Right hindlimb (tissue), 1 donor: ENCODE measurements at places on chromosomes 2 and 18.

- DNase-seq = no peak
These were observed 8.6 kb upstream of the AGPS start for GRCh38 chr2:177383935-177384334.

DNA sequence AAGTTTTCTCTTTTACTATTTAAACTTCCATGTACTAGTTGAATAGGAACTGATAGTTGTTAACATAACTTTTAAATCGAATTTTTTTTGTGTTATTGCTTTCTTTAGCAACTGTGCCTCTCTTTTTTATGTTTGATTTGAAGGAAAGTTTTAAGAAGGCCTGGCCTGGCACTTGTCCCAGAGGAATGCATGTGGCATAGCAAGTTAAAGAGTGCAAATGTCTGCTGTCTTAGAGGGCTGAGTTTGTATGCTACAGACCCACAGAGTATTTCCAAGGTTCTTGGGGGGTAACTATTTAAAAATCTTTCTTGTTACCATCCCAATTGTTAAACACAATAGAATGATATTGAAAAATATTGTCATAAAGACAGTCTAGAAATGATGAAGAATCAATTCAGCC lies 47.0 kb downstream of the MTCL1 start:
- no peak for DNase-seq

- no peak for DNase-seq
These were observed 1179.0 kb upstream of the ACVR2A start for GRCh38 chr2:146665800-146666199.

- DNase-seq = no peak
These were observed 118.0 kb downstream of the KCNE4 start for GRCh38 chr2:223169830-223170605.

DNA sequence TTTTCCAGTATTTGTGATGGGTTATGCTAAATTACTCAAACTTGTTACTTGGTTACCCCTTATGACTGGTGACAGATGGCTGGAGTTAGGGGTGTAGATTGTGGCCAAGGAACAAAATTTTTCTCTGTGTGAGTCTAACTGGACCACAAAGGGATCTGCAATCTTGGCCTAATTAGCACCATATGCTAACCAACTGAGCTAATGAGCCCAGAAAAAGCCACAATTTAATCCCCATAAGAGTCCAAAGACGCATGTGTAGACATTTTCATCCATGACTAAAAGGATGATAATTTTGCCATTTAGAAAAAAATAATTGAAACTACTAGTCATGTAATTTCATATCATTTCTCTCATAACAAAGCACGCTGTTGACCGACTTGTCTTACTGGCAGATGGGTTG lies 151.2 kb downstream of the ABCA12 start:
- no peak for DNase-seq

DNA sequence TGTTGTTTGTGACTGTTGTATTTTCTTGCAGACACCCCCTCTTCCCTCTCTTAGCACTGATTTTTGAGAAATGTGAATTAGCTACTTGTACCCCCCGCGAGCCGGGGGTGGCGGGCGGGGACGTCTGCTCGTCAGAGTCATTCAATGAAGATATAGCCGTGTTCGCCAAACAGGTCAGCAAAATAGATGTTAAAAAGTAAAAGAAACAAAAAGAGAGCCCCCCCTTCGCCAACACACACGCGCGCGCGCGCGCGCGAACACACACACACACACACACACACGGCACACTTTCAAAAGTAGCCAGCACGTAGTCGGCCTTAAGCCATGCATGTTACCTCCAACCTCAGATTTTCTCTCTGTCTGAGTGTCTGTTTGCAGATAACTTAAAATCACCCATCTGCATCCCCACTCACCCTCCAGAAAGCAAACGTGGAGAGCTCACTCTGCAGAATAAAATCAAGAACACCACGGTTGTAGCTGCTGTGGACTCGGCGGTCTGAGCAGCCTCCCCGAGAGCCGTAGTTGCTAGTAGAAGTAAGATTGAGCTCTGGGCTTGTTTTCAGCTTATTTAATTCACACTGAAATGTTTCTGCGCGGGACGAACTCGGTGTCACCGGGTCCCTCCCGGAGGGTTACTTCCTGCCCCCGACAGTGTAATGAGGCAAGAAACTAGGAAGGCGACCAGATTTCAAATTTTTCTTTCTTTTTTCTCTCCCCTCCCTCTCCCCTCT lies 5.1 kb downstream of the MEIS1 start:
- DNase-seq = peak; percentile 58

- no peak for DNase-seq
These were observed 3.6 kb downstream of the HOXD12 start for GRCh38 chr2:176103194-176103593.

- DNase-seq = peak; percentile 57
These were observed 119.3 kb upstream of the TWIST2 start for GRCh38 chr2:238728330-238729260.

DNA sequence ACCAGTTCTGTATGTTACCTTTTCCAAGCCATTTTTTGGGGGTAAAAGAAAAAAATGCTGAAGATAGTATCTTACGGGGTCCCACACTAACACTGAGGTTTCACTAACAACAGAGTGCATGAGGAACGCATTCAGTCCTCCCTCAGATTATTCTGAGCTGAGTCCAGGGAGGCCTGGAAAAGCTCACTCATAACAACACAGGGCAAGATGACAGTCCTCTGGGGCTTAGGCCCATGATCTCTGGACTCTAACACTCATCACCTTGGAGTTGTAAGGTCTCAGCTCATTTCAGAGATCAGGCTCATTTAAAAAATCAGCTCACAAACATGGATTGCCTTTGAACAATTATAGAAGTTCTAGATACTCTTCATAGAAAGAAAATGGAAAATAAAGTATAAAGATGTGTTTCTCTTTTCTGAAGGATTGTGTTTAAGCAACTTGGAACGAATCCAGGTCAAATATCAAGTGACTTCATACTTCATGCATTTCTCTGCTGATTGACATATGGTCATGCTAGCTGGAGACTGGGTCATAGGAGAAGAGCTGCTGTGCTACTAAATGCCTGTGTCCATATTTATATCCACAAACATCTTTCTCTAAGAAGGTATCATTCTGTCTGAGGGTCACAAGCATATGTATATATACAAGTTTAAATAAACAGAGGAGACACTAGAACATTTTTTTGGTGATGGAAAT lies 265.8 kb downstream of the ALK start:
- no peak for DNase-seq

GRCh38 chr2:222064286-222064685 lies 234.5 kb downstream of the PAX3 start:
- DNase-seq = no peak
